Activated CD4-positive, alpha-beta memory T cell treated with anti-CD3 and anti-CD28 coated beads for 36 hours (primary cell): ENCODE measurements at places on chromosomes 7 and 10. TPM values are rescaled to one million over a fixed set of nuclear protein-coding genes. Genes with fewer than 3 reads are reported as not detected.

- no peak for DNase-seq
Observed at GRCh38 chr7:135845415-135846075, 96.9 kb upstream of the FAM180A start.

LAMB4 gene
- total RNA-seq, result not detected

PON2 gene
- total RNA-seq, result 3.6 TPM

DNA sequence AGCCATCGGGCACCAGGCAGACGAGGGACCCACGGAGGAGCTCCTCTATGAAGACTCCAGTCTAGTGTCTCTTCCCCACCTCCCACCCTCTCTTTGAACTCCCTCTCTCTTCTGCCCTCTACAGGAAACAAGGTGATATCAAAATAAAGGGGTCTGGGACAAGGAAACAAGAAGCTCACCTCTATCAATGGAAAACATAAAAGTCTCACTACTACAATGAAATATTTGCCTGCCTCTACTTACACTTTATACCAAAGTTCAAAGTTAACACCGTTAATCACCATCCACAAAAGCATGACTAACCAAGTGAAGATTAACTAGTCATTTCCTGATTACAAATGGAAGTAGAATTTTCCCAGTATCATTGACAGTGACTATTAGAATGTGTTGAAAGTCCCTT, 82.2 kb downstream of the PARD3 start:
- no peak for DNase-seq

DNA sequence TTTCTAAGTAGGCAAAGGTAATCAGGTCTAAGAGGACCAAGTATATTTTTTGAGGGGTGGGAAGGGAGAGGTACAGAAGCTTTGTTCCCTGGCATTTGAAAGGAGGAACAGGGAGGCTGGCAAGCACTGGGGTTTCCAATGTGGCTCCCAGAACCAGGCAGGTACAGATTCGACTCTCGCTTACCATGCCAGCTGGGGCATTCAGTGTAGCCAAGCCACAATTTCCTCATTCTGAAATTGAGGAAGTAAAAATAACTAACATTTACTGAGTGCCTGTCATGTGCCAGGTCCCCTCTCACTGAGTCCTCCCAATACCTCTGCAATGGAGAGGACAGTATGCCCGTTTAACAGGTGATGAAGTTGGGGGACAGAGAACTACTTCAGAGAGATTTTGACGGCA, 45.9 kb upstream of the BET1 start:
- DNase-seq, result no peak

ACSM6 gene
- total RNA-seq, result not detected

TLX1 gene
- not detected for total RNA-seq

DNA sequence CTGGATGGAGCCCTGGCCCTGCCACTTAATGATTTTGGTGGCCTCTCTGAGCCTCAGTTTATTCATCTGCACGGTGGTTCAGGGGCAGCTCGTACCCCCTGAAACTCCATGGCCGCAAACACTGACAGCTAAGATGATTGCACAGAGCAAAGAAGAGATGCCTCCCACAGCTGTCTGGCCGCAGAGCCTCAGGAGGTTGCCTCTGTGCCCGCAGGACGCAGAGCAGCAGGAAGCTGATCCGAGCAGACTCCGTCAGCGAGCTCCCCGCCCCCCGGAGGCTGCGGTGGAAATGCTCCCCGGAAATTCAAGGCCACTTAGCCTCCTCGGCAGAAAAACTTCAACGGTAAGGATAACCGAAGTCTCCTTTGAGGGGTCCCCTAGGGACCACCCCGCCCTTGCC, 30.2 kb upstream of the C10orf53 start:
- peak; percentile 40 for DNase-seq

CRTAC1 gene
- total RNA-seq, result not detected

SEMA4G gene
- 0.58 TPM for total RNA-seq

C7orf33 gene
- not detected for total RNA-seq

DNA sequence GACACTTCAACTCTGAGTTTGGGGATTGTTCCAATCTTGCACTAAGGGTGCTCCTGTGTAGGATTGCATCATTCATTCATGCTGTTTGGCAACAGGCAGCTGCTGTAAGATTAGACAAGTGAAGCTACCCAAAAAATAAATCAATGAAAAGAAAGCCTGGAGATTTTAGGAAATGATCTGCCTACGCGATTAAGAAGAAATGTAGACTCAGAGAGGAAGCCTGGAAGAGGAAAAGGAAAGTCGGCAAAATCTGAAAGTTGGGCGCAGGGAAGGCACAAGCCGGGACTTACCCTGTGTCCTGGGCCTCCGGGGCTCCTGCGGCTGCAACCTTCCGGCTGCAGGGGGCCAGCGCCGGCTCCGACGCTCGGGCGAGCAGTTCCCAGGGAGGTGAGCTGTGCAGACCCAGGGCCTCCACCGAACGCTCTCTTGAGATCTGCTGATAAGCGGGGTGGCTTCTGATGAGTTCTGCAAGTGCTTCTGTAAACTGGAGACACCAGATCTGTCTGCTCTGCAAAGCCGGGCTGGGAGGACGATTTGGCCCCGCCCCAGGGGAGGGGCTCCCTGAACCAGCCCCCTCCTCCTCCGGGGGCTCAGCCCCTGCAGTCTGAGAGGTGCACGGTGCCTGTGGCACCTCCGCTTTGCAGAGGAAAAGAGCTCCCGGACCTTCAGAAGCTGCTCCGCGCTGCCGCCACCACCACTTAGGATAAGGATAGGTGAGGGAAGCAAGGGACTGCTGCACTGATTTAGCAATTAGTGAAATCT, 17.4 kb downstream of the PSPH start:
- DNase-seq, result peak; percentile 72
